HCT116 (cell line): ENCODE measurements at places on chromosomes 7 and 10. TPM values are rescaled to one million over a fixed set of nuclear protein-coding genes. Genes with fewer than 3 reads are reported as not detected.

The CRHR2 gene
- total RNA-seq, result not detected

GRCh38 chr10:73914036-73914435 is 3.1 kb downstream of the PLAU start:
- no peak overlapping the region for H3K4me3 ChIP-seq
- no peaks in the 10 kb centered on the region for H3K27me3 ChIP-seq
- no peak overlapping the region for H3K27ac ChIP-seq
- peaks cover 18% of the 10 kb centered on the region for H3K4me1 ChIP-seq
- peaks cover 2% of the 10 kb centered on the region; the same call in 1 of the 2 replicates for H3K36me3 ChIP-seq

GRCh38 chr7:29229066-29229465 is 34.5 kb downstream of the CHN2 start:
- H3K27ac ChIP-seq, result no peak overlapping the region
- no peaks in the 10 kb centered on the region for H3K27me3 ChIP-seq
- no peaks in the 10 kb centered on the region for H3K36me3 ChIP-seq
- H3K4me3 ChIP-seq, result no peak overlapping the region

- H3K27ac ChIP-seq, result no peak overlapping the region
- peaks cover 43% of the 10 kb centered on the region for H3K36me3 ChIP-seq
- no peak for DNase-seq
- peaks cover 9% of the 10 kb centered on the region for H3K4me1 ChIP-seq
- no peak overlapping the region for H3K4me3 ChIP-seq
These were observed 14.3 kb upstream of the DAGLB start for GRCh38 chr7:6461946-6462550.
